ENCODE measurements at places on chromosomes 4 and X.

DNA sequence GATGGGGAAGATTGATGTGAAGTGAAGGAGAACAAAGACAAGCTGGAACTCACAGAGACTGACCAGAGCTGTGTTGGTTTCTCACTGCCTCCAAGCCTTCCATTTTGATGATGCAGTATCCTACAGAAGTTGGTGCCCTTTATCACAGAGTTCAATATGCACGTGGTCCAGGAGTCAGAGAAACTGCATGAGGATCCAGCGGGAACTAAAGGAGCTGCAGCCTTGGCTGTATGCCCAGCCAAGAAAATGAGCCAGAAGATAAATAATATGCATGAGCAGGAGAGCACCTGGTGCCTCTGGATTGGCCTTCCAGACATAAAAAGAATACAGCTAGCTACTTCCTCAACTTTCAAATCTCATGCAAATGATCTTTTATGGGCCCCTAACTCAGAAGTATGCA is 44.3 kb upstream of the DCLK2 start:
- DNase-seq: no peak

GRCh38 chr4:144384408-144384807 is 243.9 kb upstream of the GYPA start:
- no peak for DNase-seq

GRCh38 chr4:112277220-112277619 is 8.5 kb downstream of the TIFA start:
- DNase-seq: no peak

GRCh38 chr4:169103966-169104412 is 93.9 kb upstream of the CBR4 start:
- no peak for DNase-seq

- DNase-seq: no peak
Observed at GRCh38 chr4:148540622-148541326, 98.6 kb upstream of the NR3C2 start.

GRCh38 chr4:134624365-134624764 is 422.8 kb upstream of the PABPC4L start:
- DNase-seq: no peak

DNA sequence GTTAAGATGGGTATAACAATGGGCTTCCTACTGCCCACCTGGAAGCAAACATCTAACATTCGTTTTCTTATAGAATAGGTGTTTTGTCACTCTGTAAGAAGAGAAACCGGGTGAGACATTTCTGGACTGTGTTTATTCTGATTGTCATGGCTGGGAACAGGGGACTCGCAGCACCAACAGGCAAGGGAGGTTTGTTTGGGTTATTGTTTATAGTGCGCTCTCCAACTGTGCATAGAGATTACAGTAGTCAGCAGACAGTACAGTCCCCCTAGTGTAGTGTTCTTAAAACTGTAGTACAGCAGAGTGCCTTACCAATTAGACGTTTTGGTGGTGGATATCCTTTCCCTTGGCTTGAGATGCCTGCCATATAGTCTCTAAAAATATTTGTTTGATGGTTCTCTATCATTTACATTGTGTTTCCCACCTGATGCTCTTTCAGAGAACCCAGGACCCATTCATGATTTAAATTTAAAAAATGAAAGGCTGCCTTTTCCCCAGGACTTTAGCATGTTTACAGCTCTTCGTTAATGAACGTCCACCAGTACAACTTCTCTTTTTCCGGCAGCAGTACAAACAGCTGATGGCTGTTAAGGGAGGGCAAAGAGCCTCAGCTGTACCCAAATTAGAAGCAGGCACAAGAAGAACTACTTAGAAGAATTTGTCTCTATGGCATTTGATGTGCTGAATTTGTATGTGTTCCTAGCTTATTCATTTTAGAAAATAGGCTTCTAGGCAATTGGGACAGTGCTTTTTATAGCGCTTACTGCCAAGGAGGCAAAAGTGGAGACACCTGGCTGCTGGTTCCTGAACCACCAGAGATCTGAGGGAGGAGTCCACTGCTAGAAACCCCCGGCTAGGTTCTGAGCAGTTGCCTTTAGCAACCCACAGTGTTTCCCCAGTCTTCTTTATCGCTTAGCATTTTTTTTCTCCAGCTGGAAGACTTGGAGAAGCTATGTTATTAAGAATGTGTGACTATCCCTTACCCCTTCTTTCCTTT is 1.0 kb upstream of the RNF150 start:
- DNase-seq: no peak

DNA sequence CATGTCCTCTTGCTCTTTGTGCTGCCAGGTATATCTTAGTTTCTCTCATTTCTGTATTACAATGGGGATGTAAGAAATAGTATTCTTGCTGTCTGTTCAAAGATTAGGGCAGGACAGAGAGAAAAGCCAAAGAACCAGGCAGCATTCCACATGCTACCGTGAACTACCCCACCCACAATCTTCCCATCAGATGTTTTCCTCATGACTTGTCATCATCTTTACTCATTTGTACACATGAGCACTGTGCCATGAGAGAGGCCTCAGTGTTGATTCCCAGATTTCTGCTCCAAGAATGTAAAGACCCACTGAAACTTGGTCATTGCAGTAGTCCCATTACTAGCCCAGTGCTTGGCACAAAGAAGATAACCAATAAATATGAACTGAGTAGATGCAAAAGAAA is 354.6 kb upstream of the RASGEF1B start:
- no peak for DNase-seq

- no peak for DNase-seq
Observed at GRCh38 chrX:138929926-138930582, 218.5 kb upstream of the FGF13 start.

GRCh38 chr4:42570221-42570620 is 86.7 kb downstream of the ATP8A1 start:
- no peak for DNase-seq

DNA sequence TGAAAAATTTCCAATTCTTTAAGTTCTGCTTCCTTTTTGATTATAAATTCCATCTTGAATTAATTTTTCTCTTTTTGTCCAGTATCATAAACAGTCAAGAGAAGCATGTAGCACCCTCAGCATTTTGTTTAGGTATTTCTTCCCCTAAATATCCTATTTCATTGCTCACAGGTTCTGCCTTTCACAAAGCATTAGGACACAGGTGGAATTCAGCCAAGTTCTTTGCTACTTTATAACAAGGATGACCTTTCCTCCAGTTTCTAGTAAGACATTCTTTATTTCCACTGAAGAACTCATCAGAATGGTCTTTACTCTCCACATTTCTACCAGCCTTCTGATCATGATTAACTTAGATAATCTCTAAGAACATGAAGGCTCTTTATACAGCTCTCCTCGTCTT is 7.4 kb downstream of the SLC9B1 start:
- no peak for DNase-seq

GRCh38 chrX:130702867-130703707 is 199.9 kb downstream of the ENOX2 start:
- DNase-seq: no peak

DNA sequence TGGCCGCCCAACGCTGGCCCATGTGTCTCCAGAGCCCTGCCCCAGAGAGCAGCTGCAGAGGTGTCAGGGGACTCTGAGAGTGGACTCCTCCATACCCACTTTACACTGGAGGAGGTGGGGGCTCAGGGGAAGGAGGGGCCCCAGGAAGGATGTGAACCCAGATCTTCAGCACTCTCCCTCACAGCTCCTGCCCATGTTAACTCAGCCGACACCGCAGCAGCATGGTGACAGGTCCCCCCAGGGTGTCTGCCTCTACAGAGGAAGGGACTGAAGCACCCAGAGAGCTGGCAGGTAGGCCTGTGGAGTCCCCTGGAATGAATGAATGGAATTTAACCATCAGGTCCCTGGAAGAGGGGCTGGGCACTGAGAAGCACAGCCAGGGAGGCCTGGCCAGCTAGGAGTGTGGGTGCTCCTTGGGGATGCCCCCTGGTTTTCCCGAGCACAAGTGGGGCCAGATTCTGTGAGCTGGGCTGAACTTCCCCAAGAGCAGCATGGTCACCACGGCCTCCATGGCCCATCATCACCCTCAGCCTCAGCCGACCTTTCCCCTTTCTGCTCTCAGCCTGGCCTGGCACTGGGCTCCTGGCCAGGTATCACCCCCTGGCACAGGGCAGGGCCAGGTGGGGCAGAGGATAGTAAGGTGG is 21.9 kb downstream of the SH3BP2 start:
- no peak for DNase-seq

DNA sequence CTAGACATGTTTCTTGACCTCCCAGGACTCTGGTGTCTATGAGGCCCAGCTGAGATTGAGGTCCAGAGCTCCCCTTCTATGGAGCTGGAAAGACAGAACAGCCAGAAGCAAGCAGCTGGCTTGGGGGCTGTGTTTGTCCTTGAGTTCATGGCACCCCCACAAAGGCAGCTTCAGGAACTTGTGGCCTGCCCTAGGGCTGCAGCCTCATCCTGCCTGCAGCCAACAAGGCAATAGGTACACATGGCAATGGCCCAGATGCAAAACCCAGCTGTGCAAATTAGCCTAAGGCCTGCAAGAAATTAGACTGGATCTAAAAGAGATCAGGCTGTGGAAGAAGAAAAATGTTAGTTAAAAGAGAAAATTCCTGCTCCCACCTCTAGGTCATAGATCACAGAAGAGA is 131.7 kb upstream of the NALF2 start:
- no peak for DNase-seq
